Activated T-cell treated with anti-CD3 and anti-CD28 coated beads, Interleukin-2, amount 50 U/mL, for 4 hours (primary cell): ENCODE measurements at places on chromosomes 13 and 19. TPM values are rescaled to one million over a fixed set of nuclear protein-coding genes. Genes with fewer than 3 reads are reported as not detected.

Gene TEKTIP1
- total RNA-seq = not detected

Gene GMIP
- total RNA-seq = 42.1 TPM

GRCh38 chr19:56838024-56838908 is 2.3 kb downstream of the PEG3 start:
- no peak for DNase-seq

DNA sequence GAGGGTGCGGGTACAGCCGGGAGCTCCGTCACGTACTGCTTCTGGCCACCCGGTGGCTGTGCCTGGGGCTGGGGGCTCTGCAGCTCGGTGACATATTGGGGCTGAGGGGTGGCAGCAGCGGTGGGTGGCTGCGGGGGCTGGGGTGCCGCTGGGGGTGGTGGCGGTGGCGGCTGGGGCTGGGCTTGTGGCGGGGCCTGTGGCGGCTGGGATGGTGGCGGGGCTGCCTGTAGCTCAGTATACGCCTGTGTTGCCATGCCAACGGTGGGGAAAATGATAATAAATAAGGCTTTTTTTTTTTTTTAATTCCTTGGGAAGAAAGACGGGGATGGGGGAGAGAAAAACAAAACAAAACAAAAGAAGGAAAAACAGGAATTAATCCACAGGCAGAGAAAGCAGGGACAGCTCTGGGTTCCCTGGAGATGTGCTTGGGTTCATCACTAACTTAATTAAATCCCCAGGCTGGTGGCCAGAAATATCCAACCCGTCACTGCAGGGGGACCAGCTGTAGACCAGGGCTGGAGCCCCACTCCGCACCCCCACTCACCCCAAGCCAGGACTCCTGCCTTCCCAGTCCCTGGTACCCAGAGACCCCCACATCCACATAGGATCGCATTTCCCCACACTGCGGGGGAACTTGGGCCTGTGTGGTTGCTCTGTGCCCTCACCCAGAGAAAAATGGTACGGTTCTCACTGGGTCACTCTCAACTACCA is 12.4 kb downstream of the RFX1 start:
- no peak for DNase-seq

DNA sequence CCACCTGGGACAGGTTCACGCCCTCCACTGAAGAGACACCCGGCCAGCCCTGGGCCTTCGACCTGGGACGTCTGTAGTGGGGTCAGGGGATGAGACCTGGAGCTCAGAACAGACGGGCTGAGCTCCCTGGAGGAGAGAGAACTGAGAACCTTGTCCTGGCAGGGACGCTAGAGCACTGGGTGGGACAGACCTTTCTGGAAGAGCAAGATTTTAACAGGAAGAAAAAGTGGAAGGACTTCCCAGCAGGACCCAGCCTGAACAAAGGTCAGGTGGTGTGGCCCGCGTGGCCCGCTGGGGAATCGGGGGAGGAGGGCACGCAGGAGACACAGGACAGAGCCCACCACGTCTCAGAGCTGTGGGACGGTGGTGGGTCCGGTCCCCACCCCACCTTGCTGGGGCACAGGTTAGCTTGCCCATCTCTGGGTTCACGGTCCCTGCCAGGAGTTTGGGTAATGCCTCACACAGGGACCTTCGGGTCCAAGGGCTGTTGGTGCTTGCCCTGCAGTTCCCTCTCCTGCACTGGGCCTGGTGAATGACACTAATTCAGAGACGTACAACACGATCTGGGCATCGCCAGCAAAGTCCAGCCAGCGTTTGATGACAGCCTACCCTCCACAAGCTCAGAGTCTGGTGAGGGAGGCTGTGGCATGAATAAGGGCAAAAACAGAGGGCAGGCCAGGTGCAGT is 1.2 kb upstream of the EFNA2 start:
- no peak for DNase-seq
